ENCODE measurements at places on chromosomes 5 and 9.

GRCh38 chr9:6759185-6759977 lies 1.6 kb downstream of the KDM4C start:
- DNase-seq: peak; percentile 34

DNA sequence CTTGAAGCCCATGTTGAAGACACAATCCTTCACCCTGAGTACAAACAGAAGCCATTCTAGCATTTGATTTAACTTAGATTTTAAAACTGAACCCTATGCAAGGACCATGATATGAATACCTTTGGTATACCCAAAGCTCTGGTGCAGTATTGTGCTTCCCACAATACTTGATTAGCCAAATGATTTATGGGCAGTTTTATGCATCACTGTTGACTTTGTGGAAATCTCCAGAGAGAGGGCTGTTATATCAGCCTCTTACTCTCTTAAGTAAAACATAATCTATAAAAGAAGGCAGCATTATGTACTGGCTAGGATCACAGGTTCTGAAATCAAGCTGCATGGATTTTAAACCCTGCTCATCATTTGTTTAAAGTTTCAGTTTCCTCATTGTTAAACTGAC lies 762.8 kb downstream of the EFNA5 start:
- DNase-seq: no peak

- DNase-seq: no peak
These were observed 96.2 kb upstream of the ICE1 start for GRCh38 chr5:5326115-5326758.

DNA sequence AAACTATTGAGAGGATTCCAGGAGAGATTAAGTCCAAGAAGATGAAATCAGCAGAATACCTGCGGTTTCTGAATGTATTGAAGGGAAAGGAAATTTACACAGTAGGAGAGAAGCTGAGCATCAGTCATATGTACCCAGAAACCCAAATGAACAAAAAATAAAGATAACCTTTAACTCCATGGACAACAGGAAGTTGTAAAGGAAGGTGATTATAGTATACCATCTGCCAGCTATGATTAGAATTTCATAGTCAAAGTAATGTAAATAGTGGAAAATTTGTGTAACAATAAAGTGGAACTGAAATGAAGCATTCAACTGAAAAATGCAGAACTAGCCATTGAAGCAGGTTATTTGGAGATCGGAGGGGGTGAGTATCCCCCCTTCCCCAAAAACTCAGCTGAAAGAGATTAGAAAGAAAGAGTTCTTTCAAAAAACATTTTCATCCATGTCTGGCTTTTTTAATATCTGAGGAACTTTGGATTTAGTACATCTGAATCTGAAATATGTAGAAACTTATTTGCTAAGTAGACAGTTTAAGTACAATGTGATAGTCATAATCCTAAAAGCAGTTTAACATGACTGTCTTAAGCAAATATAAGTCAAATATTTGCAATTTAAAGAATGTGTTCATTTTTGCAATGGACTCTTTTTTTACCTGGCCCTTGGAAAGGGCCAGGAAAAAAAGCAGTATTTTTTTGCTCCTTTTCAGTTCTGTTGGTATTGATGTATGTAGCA lies 58.4 kb downstream of the APC start:
- no peak for DNase-seq

- DNase-seq: peak; percentile 15
These were observed 190.6 kb downstream of the MPDZ start for GRCh38 chr9:13088720-13089427.

DNA sequence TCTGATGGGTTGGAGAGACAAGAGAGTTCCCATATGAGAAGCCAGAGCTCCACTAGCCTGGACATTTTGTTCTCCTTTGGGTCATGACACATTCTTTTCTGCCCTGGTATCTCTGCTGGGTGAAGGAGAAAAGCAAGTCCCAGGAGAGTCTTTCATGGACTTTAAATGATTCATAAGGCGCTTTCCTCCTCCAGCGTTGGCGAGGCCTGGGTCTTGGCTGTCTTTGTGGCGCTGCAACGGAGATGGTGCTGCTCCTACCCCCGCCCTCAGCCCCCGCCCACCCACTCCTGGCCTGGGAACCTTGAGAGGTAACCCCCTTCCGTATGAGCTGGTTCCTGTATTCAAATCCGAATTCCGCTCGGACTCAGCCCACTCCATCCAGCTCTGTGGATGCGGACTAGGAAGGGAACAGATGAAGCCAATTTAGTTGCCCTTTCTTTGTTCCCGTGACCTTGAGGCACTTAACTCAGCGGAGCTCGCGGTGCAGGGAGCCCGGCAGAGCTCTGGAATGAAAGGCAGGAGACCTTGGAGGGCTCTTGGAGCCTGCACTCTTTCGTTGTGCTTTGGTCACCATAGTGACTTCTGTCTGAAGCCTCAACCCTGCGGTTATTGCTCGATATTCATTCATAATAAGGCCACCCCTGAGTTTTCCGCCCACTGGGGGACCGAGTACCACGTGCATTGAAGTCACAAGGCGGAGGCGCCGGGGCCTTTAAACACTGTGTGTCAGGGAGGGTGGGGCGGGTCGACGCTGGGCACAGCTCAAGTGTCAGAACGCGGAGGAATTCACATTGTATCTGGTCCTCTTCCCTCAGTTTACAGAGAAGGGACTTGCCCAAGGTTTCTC lies 14.0 kb upstream of the PWWP2A start:
- DNase-seq: no peak

DNA sequence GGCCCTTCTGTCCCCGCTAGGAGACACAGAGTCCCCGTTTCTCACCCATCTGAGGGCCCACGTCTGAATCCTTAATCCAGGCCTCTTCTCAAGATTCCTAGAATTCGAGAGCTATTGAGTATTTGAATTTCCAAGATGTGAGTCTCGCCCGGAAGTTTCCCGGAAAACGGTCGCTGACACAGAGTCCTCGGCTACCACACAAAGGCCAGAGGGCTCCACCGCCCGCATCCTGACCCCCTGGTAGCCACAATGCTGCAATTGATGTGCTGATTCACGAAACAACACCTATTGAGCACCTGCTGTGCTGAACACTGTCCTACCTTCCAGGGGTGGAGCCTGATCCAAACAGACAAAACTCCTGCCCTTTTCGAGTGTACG lies 670 bp upstream of the FBP1 start:
- DNase-seq: no peak

DNA sequence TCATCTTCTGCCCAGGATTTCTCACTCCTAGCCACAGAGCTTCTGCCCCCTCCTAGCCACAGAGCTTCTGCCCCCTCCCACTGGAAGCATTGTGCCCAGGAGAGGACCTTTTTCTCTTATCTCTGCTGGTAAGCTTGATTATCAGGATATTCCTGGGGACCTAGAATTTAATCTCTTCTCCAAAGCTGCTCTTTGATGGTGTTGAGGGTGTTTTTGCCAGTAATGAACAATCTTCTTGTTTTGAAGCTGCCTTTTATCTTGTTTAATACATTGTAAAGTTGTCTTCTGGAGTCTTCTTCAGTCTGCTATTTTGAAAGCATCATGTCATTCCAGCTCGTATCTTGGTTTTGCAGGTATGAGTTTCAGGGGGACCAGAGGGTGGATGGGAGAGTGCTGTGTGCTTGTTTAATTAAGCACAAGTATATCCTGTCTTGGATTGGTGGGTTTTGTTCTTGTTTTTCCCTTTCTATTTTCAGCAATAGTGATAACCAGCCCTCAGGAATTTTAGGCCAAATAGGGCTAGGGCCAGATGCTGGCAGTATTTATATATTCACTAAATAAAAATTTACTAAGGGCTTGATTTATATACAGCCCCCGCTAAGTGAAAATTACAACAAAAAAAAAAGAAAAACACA lies 214.0 kb upstream of the DMRT1 start:
- DNase-seq: no peak

- DNase-seq: no peak
These were observed 129.1 kb downstream of the EBF1 start for GRCh38 chr5:158970569-158971014.

DNA sequence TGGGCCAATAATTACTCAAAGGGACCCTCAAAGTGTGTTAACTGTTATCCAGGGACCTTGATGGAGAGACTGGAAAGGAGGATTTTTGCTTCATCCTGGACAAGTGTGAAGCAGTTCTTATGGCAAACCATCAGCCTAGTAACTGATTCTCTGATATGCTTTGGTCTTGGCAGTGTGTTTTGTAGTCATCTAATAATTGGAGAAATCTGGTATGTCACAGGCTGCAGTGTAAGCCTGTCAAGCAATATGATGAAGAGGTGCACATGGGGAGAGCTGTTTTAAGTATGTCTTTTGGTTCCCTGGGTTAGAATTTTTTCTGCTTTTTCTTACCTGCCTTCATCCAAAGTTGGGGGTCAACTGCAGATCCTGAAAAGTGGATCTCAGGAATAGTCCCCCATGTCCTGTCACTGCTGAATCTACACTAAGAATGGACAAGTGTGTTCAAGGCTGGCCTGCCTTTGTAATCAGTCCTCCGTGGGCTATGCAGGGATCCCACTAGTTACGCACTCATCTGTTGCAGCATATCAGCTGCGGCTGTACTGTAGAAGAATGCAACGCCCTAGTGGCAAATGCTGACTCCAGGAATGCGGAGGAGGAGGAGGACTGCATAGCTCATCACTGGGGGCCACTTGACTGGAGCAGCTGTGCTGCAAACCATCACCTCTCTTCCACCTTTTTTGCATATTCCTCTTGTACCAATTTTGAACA lies 1.9 kb downstream of the SPTAN1 start:
- DNase-seq: peak; percentile 69

GRCh38 chr9:137458194-137459151 lies 661 bp downstream of the NSMF start:
- DNase-seq: no peak

GRCh38 chr5:142748568-142749249 lies 21.5 kb upstream of the ARHGAP26 start:
- peak; percentile 17 for DNase-seq

- no peak for DNase-seq
These were observed 5.5 kb upstream of the ESM1 start for GRCh38 chr5:54990841-54991258.

DNA sequence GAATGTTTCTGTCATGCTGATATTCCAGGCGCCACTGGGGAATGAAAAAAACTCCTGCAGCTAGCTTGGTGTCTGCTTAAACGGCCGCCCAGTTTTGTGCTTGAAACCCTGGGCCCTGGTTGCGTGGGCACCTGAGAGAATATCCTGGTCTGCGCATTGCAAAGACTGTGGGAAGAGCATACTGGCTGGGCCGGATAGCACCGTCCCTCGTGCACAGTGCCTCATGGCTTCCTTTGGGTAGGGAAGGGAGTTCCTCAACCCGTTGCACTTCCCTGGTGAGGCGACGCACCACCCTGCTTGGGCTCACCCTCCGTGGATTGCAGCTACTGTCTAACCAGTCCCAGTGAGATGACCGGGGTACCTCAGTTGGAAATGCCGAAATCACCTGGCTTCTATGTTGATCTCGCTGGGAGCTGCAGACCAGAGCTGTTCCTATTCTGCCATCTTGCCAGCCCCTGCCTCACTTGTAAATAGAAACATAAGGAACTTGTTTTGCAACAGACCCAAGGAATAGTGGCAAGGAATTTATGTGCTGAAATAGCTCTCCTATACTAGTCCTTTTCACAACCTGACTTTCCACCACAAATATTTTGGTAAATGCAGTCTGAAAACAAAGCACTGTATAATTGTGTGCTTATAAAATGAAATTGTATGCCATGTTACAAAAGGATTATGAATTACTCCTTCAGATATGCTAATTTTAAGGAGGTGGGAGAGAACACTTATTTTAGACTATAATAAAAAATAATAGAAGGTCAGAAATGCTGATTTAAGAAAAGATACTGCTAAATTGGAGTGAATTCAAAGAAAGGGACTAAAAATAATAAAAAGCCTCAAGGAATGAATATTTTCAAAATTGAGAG lies 90.3 kb downstream of the ADAMTSL1 start:
- DNase-seq: no peak

GRCh38 chr5:138230261-138230660 lies 17.1 kb upstream of the CDC23 start:
- no peak for DNase-seq

DNA sequence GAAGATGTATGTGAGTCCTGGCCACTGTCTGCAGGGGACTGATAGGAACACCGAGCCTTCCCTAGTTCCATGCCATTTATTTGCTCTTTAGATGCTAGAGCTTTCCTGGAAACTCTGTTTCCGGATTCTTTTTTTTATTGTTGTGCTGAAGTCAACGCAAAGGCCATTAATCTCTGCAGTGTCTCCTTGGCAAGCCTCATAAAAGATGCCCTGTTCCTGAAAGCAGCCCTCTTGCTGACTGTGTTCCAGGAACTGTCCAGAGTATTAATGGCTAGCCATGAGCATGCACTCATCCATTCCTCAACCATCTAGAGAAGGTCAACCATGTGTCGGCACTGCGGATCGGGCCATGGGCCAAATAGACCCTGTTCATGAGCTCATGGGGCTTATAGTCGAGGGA lies 42.9 kb upstream of the SMAD5 start:
- DNase-seq: no peak

- no peak for DNase-seq
These were observed 20.6 kb downstream of the LIX1 start for GRCh38 chr5:97121848-97122247.

DNA sequence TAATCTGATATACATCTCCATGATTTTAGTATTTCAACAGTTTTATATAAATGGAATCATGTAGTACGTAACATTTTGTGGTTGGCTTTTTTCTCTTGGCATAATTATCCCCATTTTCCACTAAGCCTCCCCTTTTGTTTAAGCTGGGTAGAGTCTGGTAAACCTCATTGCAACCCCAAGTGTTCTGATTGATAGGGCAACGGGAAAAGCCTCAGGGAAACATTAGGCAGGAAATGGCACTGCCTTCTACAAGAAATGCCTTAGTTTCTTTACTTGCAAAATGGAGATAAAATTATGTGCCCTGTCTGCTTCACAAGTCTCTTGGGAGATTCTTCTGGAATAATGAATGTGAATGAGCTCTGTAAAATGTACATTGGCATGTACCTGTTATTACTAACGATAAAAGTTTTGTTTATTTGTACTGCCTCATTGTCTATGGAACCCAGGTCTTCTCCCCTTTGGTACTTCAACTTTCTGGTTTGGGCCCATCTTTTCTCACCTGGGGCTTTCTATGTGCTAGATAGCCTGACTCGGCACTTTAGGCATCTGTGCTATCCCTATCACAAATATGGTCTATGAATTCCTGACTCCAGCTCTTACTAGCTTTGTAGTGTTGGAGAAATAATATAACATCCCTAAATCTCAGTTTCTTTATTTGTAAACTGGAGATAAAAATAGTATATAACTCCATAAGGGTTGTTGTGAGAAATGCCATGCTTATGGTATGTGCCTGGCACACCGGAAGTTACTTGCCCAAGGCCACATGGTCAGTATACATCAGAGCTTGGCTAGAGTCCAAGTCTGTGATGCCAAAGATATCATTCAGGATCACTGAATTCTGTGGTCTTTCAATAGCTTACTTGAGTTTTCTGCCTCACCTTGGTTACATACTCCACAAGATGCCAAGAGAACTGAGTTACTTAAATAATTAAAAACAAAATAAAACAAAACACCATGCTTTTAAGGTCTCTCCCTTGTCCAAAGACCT lies 48.2 kb upstream of the ZNF169 start:
- DNase-seq: no peak

All from SW 1271 (cell line).